ENCODE measurements at places on chromosomes 12 and 14. TPM values are rescaled to one million over a fixed set of nuclear protein-coding genes. Genes with fewer than 3 reads are reported as not detected.

Gene LRRC10
- total RNA-seq = not detected

Gene CIDEB
- total RNA-seq = 25.6 TPM

Gene GALNT16
- total RNA-seq = 4.1 TPM

Gene TAS2R10
- 0.92 TPM for total RNA-seq

Gene CD163L1
- total RNA-seq = 3.9 TPM

Gene SYNDIG1L
- total RNA-seq = 0.26 TPM

Measured in mucosa of gallbladder (tissue), 1 donor.